Smooth muscle cell of the coronary artery (primary cell): ENCODE measurements at places on chromosomes 7 and 10. TPM values are rescaled to one million over a fixed set of nuclear protein-coding genes. Genes with fewer than 3 reads are reported as not detected.

VAX1 gene
- not detected in 2 replicates for total RNA-seq

MYH16 gene
- total RNA-seq: 0.08 TPM in 1 of 2 replicates, not detected in the other

DPCD gene
- 69.5 and 83.4 TPM in 2 replicates for total RNA-seq

SFR1 gene
- 1.2 and 4.4 TPM in 2 replicates for total RNA-seq

MYO3A gene
- not detected in 2 replicates for total RNA-seq

RGR gene
- total RNA-seq: not detected in 2 replicates

NME8 gene
- total RNA-seq: not detected in 2 replicates
